ENCODE measurements at places on chromosomes 12 and 14.

DNA sequence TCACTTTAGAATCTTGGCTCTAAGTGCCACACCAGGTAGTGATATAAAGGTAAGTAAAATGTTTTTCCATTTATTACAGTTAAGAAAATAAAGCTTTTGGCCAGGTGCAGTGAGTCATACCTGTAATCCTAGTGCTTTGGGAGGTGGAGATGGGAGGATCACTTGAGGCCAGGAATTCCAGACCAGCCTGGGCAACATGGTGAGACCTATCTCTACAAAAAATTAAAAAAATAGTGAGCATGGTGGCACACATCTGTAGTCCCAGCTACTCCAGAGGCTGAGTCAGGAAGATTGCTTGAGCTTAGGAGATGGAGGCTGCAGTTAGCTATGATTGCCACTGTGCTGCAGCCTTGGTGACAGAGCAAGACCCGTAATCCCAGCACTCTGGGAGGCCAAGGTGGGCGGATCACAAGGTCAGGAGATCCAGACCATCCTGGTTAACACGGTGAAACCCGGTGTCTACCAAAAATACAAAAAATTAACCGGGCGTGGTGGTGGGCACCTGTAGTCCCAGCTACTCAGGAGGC lies 5.0 kb downstream of the FANCM start:
- no peak for DNase-seq

DNA sequence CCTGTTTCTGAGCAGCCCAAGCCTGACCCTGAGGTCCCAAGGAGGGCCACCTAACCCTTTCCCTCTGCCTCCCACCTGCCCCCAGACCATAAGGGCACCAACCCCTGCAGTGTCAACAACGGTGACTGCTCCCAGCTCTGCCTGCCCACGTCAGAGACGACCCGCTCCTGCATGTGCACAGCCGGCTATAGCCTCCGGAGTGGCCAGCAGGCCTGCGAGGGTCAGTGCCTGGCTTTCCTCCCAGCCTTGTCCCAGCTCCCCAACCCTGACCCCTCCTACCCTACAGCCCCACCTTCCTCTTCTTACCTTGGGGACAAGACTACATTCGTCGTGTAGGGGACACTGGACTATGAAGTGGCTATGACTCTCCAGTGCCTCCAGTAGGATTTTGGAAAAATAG lies 33.7 kb upstream of the LRP1-AS start:
- DNase-seq = no peak

- no peak for DNase-seq
These were observed 10.3 kb upstream of the PGAM5 start for GRCh38 chr12:132700212-132700822.

- DNase-seq = no peak
These were observed 30.8 kb downstream of the PLEKHG3 start for GRCh38 chr14:64734990-64735389.

- no peak for DNase-seq
These were observed 38.3 kb downstream of the SLC6A15 start for GRCh38 chr12:84874125-84874824.
